ENCODE measurements at places on chromosomes 16 and 17.

DNA sequence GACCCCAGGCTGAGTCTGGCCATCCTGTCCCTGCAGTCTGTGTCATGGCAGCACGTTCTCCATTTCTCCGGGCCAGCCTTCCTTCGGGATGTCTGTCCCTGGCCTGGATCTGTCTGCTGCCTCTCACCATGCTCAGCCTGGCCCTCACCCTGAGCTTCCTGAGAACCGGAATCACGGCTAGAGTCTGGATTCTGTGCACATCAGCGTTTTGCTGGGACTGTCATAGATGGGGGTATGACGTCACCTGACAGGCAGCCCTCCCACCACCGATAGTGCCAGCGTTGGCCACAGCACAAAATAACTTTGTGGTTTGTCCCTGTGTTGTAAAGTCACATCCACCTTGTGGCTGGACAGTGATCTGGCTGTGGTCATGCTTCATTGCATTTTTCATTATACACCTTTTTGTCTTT is 59.2 kb downstream of the B9D1 start:
- DNase-seq = no peak

GRCh38 chr16:89437991-89438390 is 52.4 kb downstream of the ANKRD11 start:
- DNase-seq = no peak

- DNase-seq = no peak
Measured at GRCh38 chr16:65909310-65910050, 457.0 kb upstream of the CDH5 start.

DNA sequence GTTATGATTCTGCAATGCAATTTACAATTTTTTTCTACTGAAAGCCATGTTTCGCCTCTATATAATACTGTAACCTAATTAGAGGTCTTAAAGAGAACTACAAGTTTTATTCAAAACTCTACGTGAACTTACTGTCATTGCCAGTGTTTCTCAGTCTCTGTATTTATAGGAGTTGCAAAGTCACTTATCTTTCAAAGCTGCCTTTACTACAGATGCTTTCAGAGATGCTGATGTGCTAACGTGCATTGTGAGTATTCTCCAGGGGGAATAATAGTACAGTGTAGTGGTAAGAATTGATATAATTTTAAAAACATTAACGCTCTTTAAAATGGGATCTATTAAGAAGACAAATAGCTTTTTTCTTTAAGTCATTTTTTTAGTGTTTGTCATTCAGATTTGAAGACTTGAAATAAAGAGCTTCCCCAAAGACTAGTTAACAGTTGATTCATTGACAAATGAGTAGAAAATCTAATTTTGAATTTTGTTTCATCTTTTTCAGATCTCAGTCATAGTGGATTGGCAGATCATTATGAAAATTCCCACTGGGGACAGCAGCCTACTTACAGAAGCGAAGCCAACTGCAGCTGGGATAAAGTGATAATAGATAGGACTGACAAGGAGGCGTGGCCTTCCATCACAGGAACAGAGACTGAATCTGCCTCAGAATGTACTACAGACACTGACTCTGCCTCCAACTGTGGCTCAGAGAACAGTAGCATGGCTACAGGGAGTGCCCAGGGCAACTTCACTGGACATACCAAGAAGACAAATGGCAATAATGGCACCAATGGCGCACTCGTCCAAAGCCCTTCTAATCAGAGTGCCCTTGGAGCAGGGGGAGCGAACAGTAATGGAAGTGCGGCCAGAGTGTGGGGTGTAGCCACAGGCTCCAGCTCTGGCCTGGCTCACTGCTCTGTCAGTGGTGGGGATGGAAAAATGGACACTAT is 79.9 kb downstream of the TMC6 start:
- DNase-seq = peak; percentile 74
